ENCODE measurements at places on chromosomes 12 and 14.

DNA sequence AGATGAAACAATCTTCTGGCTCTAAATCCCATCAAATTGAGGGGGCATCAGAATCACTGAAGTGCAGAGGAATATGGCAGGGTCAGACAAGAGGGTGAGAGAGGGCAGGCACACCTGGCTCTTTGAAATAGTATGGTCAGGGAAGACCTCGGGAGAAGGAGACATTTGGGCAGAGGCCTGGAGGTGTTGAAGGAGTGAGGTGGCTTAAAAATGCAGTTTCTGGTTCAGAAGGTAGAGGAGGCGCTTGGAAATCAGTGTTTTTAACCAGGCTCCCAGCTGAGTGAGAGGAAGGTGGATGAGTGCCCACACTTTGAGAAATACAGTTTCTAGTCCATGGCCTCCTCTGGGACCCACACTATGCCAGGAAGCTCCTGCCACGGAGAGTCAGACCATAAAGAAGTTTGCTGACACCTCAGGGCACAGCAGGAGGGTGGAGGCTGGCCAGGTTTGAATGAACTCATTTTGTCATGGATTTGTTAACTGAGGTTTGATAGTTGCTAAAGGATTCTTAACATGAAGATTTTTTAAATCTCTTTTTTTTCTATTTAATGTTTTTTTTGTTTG lies 20.1 kb downstream of the NID2 start:
- DNase-seq, result no peak

DNA sequence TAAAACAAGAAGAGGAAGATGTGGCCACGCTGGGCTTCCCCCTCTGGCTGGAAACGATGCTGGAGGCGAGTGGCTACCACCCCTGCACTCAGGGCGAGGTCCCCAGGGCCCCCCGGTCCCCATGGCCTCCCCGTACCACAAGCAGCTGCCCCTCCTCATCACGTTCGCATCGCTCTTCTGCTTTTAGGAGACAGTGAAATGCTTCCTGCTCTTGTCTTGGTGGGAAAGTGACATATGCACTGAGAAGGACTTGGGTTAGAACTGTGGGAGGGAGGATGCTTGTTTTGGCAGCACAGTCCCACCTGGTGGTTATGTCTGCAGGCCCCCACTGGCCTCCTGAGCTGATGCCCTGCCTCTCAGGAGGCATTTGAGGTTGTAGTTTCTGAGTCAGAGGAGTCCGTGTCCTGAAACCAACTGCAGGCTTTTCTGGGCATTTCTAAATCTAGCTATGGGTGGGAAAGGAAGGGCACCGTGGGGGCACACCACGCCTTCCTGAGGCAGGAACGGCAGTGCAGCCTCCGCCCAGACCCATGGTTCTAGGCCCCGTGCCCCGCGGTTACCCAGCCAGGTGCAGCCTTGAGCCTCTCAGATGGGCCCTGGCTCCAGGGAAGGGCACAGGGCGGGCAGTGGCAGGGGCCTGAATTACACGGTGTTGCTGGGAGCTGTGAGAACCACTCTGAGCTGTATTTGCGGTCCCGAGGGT lies 139.3 kb downstream of the ADGRD1 start:
- DNase-seq, result no peak

DNA sequence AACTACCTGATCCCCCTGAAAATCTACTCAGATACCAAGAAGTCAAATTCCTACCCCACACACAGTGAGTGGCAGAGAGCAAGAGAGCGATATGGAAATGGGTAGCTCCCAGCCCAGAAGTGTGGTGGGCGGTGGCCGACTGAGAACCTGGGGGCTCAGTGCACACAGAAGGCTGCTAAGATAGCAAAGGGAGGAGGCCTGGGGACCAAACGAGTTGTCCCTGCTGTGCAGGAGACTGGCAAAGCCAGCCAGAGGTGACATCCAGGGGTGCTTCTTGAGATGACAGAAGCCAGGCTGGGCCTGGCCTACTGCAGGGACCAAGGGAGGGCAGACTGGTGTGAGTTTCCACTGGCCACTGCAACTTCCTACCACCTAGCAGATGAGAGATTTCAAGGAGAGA lies 52.9 kb downstream of the VWF start:
- no peak for DNase-seq

- DNase-seq, result no peak
Measured at GRCh38 chr12:21696625-21697024, 39.0 kb upstream of the LDHB start.

GRCh38 chr14:65415613-65416012 lies 3.1 kb downstream of the FUT8 start:
- DNase-seq, result no peak

- no peak for DNase-seq
Measured at GRCh38 chr12:108826101-108826806, 31.1 kb downstream of the SSH1 start.

- DNase-seq, result no peak
Measured at GRCh38 chr12:108890208-108890607, 10.3 kb downstream of the DAO start.

GRCh38 chr12:60078026-60078425 lies 482.2 kb downstream of the SLC16A7 start:
- no peak for DNase-seq

DNA sequence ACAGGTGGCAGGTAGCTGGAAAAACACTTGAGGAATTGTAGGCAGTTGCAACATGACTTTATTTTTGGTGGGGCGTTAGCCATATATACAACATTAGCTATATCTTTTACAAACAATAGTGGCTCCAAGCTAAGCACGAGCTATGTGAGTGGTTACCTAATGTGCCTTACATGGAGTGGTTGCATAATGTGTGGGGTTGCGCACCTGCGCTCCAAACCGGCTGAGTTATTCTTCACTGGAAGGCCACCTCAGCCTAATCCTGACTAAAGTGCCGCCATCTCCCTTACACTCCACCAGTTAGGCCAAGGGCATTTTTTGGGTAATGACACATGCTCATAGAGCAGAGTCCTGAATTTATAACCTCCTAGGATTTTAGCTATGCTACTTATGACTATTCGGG lies 31.8 kb upstream of the G2E3 start:
- DNase-seq, result no peak

DNA sequence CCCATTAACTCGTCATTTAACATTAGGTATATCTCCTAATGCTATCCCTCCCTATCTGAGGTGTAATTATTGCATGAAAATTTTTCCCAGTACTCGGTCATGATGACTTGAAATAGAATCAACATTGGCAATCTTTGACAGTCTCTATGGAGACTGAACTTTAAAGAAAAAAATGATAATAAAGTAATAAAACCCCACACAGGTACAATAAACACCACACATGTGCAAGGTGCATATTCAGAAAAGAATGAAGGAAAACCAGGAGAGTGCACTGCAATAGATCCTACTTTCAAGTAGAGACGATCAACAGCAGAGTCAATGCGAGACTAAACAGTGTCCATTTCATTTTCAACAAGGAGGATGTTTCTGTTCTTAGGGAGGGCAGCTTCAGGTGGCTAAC lies 1253.8 kb upstream of the TMEM132C start:
- no peak for DNase-seq

GRCh38 chr12:69070319-69071090 lies 137.5 kb upstream of the CPM start:
- DNase-seq, result peak; percentile 28

DNA sequence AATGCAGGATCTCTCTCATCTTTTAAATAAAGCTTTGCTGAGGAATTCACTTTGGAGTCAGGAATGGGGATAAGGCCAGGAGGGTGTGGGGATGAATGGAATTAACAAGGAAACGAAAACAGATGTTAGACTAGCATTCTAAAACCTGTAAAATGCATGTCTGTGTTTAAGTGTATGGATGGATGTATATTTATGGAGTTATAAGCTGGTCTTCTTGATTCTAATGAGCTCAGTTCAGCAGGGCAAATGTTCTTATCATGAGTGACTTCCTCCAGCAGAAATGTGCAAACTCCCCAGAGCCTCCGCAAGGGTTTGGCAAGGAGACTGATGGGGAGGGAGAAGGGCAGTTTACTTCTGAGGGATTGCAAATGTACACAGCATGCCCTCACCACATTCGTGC lies 149.1 kb downstream of the NTF3 start:
- peak; percentile 77 for DNase-seq

- DNase-seq, result no peak
Measured at GRCh38 chr12:103969391-103969790, 3.7 kb downstream of the TDG start.

DNA sequence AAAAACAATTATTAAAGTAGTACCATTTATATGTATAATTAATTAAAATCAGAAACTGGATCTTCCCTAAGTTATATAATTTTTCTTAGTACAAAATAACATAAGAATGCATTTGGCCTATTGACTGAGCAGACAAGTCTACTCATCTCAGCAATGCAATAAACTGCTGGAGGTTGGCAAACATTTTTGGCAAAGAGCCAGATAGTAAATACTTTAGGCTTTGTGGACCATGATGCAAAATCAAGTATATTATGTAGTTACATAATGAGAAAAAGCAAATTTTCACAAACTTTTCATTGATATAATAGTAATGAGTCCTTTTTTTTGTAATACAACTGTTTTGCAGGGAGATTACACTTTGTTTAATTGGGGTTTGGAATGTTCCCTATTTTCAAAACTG lies 30.9 kb downstream of the ERGIC2 start:
- no peak for DNase-seq
